Kidney (tissue), 22 donors: ENCODE measurements at places on chromosomes 7 and 10. TPM values are rescaled to one million over a fixed set of nuclear protein-coding genes. Genes with fewer than 3 reads are reported as not detected.

The STK31 gene
- total RNA-seq: 0.44 TPM

The SPDYE2 gene
- total RNA-seq: 0.50 TPM

The ZNF12 gene
- 31.3 TPM for total RNA-seq

The PILRA gene
- total RNA-seq: 18.8 TPM

The AGR3 gene
- 20.3 TPM for total RNA-seq

The PTN gene
- total RNA-seq: 12.0 TPM

The SERPINE1 gene
- total RNA-seq: 9.9 TPM

The SLC16A9 gene
- 15.5 TPM for total RNA-seq

The SKIDA1 gene
- total RNA-seq: 2.9 TPM

The UCMA gene
- total RNA-seq: not detected

The OPN1SW gene
- total RNA-seq: not detected

The UNCX gene
- 2.0 TPM for total RNA-seq

The AKR1C3 gene
- 61.8 TPM for total RNA-seq

The IFIT1 gene
- 16.9 TPM for total RNA-seq

The GSTO2 gene
- total RNA-seq: 22.3 TPM

The SMKR1 gene
- 0.63 TPM for total RNA-seq

The TUBB8 gene
- not detected for total RNA-seq

The TET1 gene
- total RNA-seq: 2.2 TPM

The PDAP1 gene
- 84.7 TPM for total RNA-seq

The IL6 gene
- 1.6 TPM for total RNA-seq

The TMEM213 gene
- 30.2 TPM for total RNA-seq

The KIAA1217 gene
- 63.8 TPM for total RNA-seq

The PHKG1 gene
- total RNA-seq: 0.91 TPM

The VWDE gene
- 1.5 TPM for total RNA-seq

The HECW1 gene
- total RNA-seq: 0.50 TPM

The WDFY4 gene
- 13.3 TPM for total RNA-seq

The SPDYE2B gene
- not detected for total RNA-seq

The ASB10 gene
- total RNA-seq: not detected

The MNX1 gene
- 1.1 TPM for total RNA-seq

The CYP3A7 gene
- not detected for total RNA-seq

The CFAP58 gene
- total RNA-seq: 0.35 TPM
